ENCODE measurements at places on chromosomes 11 and 22.

GRCh38 chr11:118260353-118260752, 3.7 kb downstream of the MPZL2 start:
- no peak for DNase-seq

- DNase-seq, result no peak
Measured at GRCh38 chr11:111093061-111093460, 152.5 kb upstream of the POU2AF2 start.

DNA sequence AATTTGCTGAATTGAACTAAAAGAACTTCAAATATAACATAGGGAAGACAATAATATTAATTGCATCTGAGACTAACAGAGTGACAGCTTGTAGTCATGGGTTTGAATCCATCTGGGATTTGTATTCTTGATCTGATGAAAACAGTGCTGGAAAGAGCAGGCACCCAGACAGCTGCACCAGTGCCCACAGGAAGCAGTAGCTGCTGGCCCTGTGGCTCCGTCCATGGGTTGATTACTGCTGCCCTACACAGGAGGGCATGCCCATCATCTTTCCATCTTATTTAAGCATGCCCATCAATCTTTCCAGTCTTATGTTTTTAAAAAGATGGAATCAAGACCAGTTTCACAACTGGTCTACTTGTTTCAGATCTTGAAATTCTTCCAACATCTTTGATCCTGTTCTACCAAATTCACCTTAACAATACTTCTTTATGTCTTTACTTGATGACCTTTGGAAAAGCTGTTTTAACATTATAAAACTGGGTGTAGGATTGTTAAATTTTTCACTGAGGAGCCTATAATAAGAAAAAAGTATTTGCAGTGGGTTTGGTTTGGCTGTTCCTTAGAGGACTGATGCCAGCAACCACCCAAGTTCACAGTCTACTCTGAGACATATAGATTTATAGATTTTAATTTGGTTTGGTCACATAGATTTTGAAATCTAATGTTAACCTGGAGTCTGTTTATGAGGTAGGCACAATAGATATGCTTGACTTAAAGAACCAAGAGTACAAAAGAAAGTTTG, 761 bp upstream of the NXPE4 start:
- no peak for DNase-seq

GRCh38 chr11:209275-210121, 2.0 kb downstream of the RIC8A start:
- DNase-seq, result no peak

GRCh38 chr11:127670374-127671119, 670.0 kb upstream of the KIRREL3 start:
- no peak for DNase-seq

- no peak for DNase-seq
Measured at GRCh38 chr22:42310291-42311015, 40.0 kb upstream of the TCF20 start.

DNA sequence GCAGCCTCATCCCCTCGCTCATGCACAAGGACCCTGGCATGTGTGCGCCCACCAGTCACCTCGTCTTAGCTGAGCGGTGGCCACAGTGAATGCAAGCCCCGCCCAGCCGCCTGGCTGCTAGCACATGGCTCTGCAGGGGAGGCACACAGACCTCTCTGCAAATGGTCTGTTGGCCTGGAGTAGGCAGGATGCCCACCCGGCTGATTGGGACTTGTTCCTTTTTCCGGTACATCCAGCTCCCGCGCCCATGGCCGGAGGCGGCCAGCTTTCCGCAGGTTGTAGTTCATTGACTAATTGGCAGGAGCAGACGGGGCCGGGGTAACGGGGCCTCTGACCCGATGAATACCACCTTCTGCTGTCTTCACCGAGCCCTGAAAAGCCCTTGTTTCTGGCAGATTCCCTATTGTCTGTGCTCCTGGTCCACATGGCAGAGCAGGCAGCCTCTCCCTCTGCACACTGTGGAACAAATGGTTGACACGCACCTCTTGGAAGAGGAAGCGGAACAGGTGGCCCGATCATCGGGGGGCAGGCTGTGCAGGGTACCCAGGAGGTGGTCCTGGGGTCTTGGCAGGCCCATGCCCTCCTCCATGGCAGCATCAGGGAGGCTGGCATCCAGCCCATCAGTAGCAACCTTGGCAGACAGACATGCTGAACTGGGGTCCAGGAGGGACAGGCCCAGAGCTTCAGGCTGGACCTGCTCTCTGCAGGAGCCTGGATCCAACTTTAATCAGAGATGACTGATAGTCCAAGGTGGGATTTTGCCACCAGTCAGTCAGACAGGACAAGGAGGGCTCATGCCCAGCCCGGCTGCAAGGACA, 1512.0 kb downstream of the BRD1 start:
- DNase-seq, result no peak

DNA sequence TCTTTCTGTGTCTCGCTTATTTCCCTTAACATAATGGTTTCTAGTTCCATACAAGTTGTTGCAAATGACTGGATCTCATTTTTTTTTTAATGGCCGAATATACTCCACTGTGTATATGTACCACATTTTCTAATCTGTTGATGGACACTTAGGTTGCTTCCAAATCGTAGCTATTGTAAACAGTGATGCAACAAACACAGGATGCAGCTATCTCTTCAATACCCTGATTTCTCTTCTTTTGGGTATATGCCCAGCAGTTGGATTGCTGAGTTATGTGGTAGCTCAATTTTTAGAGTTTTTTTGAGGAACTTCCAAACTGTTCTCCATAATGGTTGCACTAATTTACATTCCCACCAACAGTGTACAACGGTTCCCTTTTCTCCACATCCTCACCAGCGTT, 100.4 kb upstream of the CHORDC1 start:
- no peak for DNase-seq

- no peak for DNase-seq
Measured at GRCh38 chr11:125273519-125274000, 109.0 kb downstream of the PKNOX2 start.

GRCh38 chr11:280706-281485, 2.7 kb downstream of the NLRP6 start:
- peak; percentile 56 for DNase-seq

GRCh38 chr11:116108161-116108560, 603.9 kb upstream of the CADM1 start:
- no peak for DNase-seq

DNA sequence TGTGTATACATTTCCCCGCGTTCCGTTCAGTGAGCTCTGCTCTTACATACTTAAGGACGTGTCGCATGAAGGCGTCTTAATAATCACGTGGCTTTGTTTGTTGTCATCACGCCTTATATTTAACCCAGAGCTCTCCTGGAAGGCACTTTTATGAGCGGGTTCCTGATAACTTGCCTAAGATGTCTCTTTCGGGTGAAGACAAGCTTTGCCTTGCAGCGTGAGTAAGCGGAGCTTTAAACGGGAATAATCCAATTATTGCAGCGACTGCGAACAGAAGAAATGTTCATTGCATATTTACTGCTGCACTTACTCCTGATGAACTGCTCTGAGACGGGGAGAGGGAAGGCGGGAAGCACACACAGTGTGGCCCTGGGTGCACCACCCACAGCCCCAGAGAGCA, 1128.2 kb downstream of the BRD1 start:
- no peak for DNase-seq

DNA sequence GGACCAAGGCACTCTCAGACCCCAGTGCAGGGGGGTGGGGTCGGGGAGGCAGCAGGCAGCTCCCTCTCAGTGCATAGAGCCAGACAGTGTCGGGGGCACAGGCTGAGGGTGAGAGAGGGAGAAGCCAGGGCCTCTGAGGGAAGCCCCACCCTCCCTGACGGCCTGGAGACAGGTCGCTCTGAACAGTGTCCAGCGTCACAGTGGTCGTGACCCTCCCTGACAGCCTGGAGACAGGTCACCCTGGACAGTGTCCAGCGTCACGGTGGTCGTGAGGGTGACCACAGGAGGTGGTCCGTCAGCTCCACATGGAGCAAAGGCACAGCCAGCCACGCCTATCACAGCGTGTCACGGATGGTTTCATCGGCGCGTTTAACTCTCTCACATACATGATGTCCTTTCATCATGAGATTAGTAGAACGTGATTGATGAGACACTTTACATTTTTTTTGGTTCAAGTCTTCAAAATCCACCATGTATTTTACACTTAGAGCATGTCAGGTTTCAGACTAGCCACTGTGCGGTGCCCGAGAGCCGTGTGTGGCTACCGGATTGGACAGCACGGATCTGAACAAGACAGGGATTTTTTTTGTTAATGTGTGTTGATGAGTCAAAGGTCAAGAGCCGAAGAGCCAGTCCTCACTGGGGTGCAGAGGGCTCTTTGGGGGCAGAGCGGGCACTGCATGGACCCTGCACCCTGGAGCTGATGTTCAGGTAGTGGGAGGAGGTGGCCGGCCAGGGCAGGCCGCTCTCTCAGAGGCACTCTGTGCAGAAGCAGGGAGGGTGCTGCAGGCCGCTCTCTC, 23.9 kb upstream of the PANX2 start:
- DNase-seq, result no peak

GRCh38 chr11:44072757-44073658, 6.9 kb downstream of the ACCS start:
- DNase-seq, result no peak

- no peak for DNase-seq
Measured at GRCh38 chr11:126185259-126186024, 26.0 kb downstream of the RPUSD4 start.

DNA sequence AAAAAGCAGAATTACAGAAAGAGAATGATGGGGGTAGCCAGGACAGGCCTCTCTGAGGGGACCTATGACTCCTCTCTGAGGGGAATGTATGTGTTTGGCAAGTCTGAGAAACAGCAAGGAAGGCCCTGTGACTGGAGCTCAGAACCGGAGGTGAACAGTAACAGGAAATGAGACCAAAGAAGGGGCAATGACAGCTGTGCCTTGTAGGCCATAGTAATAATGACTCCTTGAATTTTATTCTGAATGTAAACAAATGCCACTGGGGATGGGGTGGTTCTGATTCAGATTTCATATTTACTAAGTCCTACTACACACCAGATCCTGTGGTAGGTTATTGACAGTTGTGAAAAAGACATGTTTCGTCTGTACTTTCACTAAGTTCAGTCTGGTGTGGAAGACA, 52.8 kb upstream of the APOA1 start:
- DNase-seq, result no peak

- no peak for DNase-seq
Measured at GRCh38 chr22:48868554-48868953, 959.1 kb downstream of the BRD1 start.

- no peak for DNase-seq
Measured at GRCh38 chr11:14446701-14447169, 52.9 kb downstream of the COPB1 start.

- DNase-seq, result no peak
Measured at GRCh38 chr11:125587480-125587879, 5.2 kb upstream of the STT3A start.

- DNase-seq, result no peak
Measured at GRCh38 chr11:23976841-23977271, 520.0 kb upstream of the LUZP2 start.

- no peak for DNase-seq
Measured at GRCh38 chr11:96228473-96228891, 114.5 kb downstream of the MAML2 start.

DNA sequence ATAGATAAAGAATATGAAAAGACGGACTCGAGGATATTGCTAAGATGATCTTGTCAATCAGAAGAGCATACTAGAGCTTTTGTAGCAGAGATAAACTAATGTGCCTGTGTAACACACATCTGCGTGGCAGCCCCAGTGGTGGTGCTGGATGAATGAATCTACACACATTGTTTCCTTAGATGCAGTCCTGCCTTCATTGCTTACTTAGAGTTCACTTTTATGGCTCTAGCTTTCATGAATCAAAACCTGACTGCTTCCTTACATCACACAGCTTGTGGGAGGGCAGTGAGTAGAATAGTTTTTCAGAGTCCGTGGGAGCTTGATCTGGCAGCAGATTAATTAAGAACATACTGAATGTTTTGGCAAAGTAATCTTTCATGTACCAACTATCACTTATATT, 83.7 kb downstream of the EXT2 start:
- DNase-seq, result no peak

DNA sequence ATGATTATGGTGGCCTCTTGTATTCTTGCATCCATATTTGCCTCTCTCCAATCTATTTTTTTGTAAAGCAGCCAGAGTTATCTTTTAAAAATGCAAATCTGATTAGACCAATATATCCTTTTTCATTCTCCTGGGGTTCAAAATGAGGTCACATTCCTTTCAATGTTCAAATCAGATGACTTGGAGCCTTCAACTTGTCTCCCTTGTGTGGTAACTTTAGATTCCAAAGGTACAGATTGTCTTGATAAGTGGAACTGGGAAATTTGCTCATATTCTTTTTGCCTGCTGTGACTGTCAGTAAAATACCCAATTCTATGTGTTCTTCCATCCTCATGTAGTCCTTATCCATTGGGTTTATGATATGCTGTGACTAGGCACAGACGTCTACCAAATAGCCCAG, 15.1 kb upstream of the CAPRIN1 start:
- no peak for DNase-seq

GRCh38 chr11:112167145-112167544, at the start of gene TEX12:
TSS of gene TEX12 (plus strand) at chr11:112167372. CDS start at chr11:112169269, 1,897 bp downstream.
- DNase-seq, result no peak

DNA sequence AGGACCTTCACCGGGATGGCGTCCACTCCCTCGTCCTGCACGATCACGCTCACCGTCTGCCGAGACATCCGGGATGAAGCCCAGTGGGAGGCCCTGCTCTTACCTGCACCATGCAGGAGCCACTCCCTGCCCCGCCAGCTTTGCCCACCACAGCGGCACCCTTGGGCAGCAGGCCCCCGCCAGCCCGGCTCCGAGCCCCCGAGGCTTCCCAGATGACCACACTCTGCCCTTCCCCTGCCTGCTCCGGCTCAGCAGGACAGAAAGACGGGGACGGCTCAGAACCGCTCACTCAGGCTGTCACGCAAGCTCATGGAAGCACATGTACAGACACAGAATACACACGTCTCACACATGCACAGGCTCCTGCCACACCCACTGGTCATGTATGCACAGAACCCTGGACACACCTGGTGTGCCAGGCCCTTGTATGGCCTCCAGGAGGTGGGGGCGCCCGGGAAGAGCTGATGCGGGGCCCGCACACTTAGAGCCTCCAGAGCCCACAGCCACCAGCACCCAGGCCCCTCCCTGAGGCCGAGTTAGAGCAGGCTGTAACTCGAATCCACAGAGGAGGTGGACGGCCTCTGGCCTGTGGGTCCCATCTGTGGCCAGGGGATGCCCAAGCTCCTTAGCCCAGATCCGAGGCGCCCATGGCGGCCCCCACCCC, 8.9 kb upstream of the MAPK11 start:
- DNase-seq, result no peak

GRCh38 chr11:131334601-131335000, 35.8 kb upstream of the NTM start:
- no peak for DNase-seq

DNA sequence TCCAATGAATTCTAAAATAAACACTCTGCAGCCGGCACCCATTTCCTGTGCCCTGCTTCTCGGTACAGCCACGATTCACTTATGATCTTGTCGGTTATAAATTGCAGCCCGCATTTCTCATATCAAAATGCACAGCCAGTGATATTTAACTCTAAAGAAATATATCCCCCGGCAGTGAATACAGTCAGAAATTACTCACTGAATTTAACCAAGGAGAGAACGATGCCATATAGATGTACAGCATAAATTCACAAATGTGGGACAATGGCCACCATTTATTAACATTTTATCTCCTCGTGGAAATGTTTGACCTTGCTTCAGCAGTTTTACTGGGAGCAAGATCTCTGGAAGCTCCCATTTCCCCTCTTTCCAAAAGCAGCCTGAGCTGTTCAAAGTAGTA, 1517.8 kb downstream of the BRD1 start:
- no peak for DNase-seq

GRCh38 chr11:64742889-64743590, 902 bp downstream of the RASGRP2 start:
- peak; percentile 75 for DNase-seq

- no peak for DNase-seq
Measured at GRCh38 chr22:49509016-49509415, 318.7 kb downstream of the BRD1 start.

- DNase-seq, result no peak
Measured at GRCh38 chr11:43067681-43068080, 244.1 kb upstream of the API5 start.

Data from immature natural killer cell (primary cell).